ENCODE measurements at places on chromosomes 5 and 9.

- no peak for DNase-seq
These were observed 2.5 kb upstream of the GM2A start for GRCh38 chr5:151250346-151251000.

- peak; percentile 27 for DNase-seq
These were observed 186.1 kb downstream of the C9orf152 start for GRCh38 chr9:110021891-110022290.

DNA sequence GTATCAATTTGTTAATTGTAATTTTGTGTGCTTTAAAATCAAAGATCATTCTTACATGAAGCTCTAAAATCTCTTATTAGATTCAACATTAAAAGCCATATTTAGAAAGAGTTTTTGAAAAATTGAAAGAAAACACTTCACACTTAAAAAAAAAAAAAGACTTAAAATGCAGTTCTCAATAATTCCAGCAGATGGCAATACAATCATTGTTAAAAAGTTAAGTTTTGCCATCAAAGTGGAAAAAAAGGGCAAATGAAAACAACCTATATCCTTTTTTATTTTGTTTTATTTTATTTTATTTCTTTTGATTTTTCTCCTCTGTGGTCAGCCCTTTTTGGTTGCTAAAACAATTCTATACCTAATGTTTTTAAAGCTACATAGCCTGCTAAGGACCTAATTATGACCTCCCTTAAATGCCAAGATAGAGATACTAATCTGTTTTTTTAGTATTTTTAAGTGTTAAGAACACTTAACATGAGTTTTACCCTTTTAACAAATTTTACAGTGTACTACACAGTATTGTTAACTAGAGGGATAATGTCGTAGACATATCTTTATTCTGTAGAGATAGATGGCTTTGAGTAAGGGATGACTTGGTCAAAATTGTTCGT is 154.2 kb upstream of the DAB2 start:
- no peak for DNase-seq

DNA sequence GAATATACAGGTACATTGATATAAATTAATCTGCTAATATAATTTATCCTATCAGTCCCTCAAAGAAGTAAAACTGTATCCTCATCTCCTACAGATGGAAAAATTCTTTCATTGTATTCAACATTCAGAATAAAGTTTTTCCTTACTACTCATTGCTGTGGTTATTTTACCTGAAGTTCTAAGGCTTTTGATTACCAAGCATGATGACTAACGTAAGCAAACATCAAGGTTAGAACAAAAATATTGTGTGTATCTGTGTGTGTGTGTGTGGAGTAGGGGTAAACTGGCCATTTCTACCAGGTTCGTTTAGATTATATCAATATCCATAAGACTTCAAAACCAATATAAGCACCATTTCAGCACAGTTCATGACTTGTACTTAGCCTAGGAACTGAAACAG is 560.7 kb upstream of the TRPC7 start:
- DNase-seq, result no peak

- DNase-seq, result no peak
These were observed 92.4 kb upstream of the IFNK start for GRCh38 chr9:27431543-27432147.

DNA sequence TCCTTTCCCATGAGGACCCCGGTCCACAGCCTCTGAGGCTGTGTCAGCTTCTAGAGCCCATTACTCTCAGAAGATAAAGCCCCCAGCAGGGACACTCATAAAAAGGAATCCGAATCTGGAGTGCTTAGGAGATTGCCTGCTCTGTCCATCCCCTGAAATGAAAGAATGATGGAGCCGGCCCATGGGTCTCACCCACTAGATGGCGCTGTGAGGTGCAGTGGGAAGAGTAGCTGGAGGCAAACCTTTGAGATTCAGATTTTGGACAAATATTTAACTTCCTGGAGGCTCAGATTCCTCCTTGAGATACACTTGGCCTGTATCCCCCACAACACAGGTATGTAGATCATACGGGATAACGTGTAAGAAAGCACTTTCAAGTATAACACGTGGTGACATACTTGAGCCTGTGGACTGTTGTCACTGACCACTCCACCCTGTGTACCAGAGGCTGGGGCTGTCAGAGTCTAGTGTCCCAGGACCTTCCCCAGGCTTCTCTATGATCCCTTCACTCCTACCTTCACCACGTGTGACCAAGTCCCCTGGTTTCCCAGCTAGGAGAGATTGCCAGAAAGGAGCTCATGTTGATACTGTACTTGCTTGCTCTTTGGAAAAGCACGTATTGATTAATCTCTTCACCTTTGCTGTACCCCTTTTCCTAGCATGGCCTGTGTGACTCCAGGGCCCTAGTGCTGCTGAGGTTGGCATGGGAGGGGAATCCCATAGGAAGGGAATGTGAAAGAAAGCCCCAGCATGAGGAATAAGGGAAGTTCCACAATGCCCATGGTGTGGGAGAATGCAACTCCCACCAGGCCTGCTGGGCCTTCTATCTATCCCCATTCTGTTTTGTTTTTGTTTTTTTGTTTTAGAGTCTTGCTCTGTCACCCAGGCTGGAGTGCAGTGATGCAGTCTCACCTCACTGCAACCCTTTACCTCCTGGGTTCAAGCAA is 32.1 kb downstream of the TRMO start:
- no peak for DNase-seq

DNA sequence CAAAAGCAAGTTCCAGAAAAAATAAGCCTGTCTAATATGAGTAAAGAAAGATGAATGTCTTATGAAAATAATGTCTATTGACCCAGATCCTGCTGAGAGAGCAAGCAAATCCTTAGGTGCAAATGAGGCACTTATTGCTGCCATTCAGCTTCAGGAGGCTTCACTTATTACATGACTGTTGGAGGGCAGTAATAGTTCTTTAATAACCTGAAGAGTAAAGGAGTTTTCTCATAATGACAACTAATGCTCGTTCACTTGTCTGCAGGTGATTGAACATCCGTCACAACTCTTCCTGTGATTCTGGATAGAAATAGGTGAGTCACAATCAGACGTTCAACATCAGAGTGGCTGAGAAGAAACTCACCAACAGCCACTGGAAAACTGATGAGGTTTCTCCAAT is 58.3 kb downstream of the SPOCK1 start:
- no peak for DNase-seq

DNA sequence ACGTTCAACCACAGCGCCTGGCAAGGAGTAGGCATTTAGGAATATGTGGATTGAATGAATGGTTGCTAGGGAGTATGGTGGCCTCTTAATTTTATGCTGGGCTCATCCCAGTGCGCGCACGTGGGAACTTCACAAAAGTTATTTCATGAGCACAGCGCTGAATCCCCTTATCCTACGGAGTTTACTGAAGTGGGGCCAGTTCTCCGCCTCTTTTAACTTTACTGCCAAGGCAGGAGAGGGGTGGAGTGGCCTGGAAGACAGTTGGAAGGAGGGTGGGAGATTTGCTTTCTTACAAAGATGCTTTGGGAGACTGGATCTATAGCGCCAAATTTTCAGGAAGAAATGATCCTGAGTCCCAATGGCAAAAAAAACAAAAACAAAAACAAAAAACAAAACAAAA is 326.5 kb downstream of the SH3GL2 start:
- DNase-seq, result no peak
